ENCODE measurements at places on chromosomes 6 and 20.

DNA sequence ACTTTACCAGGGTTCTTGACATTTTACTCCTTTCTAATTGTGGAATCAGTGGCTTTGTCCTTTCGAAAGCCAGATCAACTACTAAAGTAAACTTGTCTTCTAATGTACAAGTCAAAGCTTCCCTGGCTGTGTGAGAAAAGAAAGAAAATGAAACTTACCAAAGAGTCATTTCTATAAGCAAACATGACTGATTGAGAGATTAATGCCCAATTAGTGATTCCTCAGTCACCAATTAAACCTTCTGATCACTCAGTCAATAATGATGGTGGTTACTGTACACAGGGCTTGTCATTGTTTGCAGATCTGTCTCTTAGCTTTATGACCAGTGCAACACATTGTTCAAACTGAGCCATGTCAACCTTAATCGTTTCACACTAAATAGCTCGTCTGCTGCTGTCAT lies 1168.4 kb upstream of the CITED2 start:
- DNase-seq = no peak

GRCh38 chr20:8428988-8429387 lies 296.9 kb downstream of the PLCB1 start:
- DNase-seq = no peak

DNA sequence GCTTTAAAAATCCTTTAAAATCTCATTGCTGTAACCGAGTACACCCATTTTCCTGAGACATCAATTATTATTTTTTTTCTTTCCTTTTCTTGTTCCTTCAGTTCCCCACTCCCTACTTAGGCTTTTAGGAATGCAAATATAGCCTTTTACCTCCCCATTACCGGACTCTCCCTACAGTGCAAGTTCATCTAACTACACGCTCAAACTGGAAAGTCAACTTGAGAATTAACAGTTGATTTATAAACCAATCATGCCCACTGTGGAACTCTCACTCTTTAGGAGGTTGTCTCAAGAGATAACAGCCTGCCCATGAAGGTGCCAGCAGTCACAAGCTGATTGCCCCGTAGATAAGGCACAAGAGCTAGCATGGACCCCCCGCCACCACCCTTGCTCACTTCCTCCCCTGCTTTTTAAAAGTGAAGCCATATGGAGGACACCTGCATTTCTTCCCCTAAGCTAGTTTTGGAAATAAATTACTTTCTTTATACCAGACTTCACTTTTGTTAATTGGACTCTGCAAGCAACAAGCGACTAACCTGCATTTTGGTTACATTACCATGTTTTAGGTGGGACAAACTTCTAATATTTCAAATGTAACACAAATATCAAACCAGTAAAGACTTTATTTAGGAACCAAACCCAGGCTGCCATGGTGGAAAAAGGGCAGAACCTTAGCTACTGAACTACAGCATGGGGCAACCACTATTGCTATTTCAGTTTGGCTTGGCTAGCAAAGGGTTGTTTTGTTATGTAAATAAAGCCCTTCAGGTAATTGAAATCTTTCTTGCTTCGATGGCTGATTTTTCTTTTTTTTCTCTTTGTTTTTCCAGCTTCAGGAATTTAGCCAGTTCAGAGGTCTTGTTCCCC lies 34.9 kb downstream of the UBD start:
- DNase-seq = no peak

GRCh38 chr6:54588176-54588575 lies 258.4 kb upstream of the FAM83B start:
- DNase-seq = no peak

Data from stimulated activated CD4-positive, alpha-beta T cell treated with anti-CD3 and anti-CD28 coated beads, TNF-alpha, amount 100 ng/mL, for 1 hour (primary cell).